ENCODE measurements at places on chromosomes 12 and 14.

DNA sequence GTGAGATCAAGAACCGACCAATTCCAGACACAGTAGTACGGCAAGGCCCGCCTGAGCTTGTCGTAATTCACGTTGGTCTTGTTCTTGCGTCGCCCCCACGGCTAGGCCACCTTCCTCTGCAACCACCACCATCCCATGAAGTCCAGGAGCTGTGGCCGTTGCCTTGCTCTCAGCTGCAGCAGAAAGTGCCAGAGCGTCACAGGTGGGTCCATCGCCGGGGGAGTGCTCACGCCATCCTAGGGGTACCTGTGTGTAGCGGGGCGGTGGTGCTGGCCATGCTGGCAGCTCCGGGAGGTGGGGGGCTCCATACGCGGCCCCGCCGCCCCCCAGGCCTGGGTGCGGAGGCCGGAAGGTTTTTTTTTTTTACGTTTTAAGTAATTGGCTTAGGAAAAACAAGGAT is 23.1 kb downstream of the TMEM121 start:
- no peak for DNase-seq

- DNase-seq: no peak
Observed at GRCh38 chr12:119447126-119447525, 112.6 kb downstream of the CCDC60 start.

- DNase-seq: no peak
Observed at GRCh38 chr12:115070313-115070712, 386.3 kb upstream of the TBX3 start.

- DNase-seq: no peak
Observed at GRCh38 chr12:121807642-121808347, 4.0 kb downstream of the SETD1B start.

DNA sequence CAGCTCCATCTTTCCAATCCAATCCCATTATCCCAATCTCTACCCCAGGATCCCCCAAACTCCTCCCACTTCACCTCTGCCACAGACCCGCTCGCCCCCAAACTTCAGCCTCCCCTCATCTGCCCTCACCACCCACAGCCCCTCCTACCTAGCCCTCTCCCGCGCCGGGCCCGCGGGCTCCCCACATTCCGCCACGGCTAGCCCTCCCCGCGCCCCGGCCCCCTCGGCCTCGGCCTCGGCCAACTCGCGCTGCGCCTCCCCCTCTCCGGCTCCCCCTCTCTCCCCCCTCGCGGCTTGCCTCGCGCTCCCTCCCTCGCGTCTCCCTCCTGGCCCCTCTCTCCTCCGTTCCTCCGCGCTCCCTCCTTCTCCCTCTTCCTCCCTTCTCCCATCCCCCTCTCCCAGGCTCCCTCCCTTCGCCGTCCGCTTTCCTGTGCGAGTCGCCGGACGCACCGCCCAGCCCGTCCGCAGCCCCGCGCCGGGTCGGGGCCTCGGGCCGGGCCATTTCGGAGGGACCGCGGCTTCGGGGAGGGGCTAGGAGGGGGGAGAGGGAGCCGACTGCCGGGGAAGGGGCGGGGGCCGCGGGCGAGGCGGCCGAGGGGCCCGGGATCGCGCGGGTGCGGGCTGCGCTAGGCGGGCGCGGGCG is at the start of gene ATN1:
ATN1 (plus strand) TSS at position 581 of the 643 bp plus-strand sequence. CDS start 6,043 bp downstream, outside the sequence.
- DNase-seq: peak; percentile 81

DNA sequence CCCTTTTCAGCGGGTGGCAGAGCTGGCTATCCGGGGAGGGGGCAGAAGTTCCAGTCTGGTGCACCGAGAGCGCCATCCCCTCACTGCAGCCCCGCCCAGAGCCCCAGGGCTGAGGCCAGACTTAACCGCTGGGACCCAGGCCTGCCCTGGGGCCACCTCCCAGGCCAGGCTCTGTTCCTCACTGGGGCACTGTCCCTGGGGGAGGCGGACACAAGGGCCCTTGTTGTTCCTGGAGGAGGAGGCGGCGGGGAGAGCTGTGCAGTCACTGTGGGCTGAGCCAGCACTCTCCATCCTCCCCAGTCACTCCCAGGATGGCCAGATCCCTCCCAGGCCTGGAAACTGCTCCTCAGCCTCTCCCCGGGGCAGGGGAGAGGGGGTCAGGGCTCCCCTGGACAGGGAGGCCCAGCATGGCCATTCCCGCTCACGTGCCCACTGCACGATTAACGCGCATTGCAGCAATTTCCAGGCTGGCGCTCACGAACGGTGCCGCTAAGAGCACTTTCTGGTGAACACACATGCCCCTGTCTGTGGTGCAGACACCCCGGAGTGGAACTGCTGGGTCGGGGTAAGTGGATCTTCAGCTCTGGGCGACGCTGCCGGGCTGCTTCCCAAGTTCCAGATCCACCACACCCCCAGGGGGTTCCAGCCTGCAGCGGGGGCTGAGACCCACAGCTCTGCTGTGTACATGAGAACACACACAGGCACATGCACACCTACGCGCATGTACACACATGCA is 89.8 kb upstream of the SFSWAP start:
- DNase-seq: no peak

DNA sequence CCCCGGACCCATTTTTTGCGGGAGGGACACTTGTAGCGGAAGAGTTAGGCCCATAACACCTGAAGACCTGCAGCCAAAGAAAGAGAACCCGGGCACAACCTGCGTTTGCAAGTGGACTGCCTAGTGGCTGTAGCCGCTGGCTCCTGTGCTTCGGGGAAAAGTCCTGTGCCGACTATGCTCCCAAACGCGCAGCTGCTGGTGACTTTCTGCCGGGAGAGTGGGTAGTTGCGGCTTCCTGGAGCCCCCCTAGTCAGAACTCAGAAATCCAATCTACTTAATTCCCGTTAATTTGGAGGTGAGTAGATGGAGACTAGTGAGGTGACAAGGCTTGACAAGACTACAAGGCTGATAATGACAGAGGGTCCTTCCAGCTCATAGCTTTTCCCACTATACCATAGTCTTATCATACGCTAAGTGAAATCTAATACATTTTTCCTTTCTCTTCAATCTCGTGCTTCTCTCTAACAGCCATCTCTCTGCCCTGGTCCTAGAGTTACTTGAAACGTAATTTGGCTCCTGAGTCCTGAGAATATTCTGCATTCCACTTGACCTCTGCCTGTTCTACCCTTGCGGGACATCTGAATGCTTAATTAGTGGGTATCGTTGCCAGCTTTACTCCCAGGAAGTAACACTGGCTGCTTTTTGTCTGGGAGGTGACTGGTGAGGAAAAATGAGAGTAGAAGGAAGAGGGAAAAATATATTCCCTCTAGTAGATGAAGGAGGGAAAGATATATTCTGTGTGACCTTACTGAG is 556 bp downstream of the MTHFD1 start:
- DNase-seq: peak; percentile 19

DNA sequence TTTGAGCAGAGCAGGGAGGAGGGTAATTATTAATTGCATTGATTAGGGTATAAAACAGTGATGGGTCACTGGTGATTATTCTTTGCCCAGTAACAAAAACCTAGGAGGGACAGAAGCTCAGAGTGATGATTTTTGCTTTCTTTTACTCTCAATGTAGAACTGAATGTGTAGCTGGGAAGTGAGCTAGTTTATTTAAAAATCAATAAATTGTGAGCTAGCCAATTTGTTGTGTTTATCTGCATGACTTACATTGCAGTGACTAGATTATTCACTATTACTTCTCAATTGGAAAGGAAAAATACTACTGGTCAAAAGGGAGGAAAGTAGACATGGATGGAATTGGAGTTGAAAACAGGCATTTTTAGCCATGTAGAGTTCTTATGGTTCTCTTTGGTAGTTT is 107.1 kb downstream of the PLXNC1 start:
- DNase-seq: no peak

DNA sequence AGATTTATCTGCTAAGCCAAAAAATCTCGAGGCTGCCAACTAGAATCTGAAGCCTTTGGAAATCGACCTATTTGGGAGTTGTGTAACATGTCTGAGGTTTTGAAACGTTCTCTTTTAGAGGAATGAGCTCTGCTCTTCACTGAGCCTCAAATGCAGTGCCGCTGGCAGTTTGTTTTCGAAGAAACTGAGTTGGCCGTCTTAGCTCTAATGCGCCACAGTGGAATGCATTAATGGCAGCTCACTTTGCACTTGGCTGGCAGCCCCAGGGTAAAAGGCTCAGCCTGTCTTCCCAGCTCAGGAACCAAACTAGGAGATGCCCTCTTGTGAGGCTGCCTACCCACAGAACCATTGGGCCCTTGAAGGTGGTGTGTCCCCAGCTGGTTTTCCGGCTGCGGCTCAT is 53.8 kb downstream of the SFSWAP start:
- DNase-seq: no peak

GRCh38 chr12:9973949-9974348 is 2.7 kb downstream of the CLEC12A start:
- no peak for DNase-seq

DNA sequence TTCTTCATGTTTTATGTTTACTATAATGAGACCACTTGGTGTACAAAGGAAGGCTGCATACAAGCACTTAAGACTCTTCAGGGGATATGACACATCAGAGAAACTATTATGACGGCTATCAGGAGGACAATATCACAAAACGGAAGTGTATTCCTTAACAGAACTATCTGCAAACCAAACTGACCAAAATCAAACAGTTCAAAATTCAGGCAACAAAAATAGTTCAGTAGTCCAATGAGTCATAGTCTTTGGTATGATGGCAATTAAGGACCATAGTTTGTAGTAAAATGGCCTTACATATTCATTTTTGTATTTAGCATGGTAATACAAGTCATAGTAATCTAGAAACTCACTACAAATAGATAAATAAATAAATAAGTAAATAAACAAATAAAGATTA is 1638.7 kb upstream of the SEL1L start:
- no peak for DNase-seq

DNA sequence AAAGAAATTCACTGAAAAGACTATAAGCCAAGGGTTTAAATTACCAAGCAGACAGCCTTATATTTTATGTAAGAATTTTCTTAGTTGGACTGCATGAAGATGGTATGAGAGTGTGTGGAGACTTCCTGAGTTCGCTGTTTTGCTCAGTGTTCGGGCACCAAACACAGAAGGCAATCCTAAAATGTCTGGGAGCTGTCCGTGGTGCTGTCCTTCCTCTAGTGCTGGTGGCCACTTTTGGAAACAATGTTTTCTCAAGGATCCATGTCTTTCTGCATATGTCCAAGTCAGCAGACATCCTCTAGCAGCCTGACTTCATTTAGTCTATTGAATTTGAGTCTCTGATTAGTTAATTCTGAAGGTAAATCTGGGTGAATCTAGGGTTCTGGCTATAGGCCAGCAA is 135.8 kb downstream of the SLC8A3 start:
- DNase-seq: no peak

DNA sequence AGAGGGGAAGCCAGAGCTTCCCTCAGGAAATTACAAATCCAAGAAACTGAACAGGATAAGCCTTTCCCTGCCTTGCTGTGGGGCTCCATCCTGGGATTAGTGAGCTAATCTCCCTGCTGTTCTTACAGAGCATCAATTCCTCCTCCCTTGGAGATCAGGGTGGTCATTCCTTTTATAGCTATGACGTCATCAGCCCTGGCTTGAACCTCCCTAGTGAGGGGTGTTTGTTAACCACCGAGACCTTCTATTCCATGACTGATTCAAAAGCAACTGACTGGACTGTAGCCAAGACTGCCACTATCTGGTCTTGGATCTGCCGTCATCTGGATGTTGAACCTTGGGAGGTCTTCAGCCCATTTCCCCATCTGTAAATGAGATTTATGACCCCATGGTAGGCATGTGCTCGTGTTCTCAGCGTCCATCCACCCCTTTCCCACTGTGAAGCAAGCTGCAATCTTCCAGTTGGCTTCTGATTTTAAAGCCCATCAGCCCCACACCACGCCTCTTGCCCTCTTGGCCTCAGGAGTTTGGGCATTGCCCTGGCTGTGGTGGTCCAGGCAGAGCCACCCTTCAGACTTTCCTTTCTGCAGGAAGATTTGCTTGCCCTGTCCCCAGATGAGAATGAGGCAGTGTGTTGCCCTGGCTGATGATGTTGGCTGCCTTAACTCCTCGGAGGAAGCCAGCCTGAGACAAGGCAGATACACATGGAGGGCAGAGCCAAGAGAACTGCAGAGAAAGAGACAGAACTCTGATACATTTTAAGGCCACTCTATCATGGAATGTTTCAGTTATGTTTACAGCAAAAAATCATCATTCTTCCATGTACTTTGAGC is 59.6 kb upstream of the ACTN1 start:
- DNase-seq: peak; percentile 51

DNA sequence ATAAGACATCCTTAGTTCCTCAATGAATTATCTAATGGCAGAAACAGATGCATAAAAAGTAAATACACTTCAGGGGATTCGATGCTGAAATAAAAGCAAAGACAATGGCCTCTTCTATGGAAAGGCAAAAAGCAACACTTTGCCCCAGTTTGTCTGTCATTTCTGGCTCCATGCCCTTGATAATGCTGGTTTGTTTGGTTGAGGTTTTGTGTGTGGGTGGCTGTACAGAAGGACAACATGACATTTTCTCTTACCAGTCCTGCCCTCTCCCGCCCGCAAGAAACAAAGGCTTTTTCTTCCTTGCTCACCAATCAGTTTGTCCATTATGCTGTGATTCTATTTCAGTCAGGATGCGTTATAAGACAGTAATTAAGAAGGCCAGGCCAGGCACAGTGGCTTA is 18.1 kb upstream of the WDR89 start:
- DNase-seq: no peak

GRCh38 chr12:68772714-68773113 is 26.7 kb downstream of the SLC35E3 start:
- DNase-seq: no peak

All from cerebellar cortex (tissue), 1 donor.